ENCODE measurements at places on chromosomes 6 and 20.

DNA sequence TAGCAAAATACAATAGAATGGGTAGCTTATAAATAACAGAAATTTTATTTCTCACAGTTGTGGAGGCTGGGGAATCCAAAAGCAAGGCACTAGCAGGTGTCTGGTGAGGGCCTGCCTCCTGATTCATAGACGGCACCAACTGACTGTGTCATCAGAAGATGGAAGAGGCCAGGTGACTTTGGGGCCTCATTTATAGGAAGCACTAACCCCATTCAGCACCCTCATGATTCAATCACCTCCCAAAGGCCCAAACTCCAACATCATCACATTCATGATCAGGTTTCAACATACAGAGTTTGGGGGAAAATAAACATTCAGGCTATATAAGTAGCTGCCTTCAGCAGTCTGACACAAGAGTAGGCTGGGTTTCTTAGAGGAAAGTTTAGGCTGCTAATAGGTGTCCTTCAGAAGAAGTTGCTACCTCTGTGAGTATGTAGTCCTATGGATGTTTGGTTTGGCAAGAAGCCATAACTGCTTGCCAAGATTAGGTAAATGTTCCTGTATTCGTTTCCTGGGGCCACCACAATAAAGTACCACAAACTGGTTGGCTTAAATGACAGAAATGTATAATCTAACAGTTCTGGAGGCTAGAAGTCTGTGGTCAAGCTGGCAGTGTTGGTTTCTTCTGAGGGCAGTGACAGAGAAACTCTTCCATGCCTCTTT lies 48.8 kb downstream of the NT5E start:
- no peak for DNase-seq

- DNase-seq, result no peak
Measured at GRCh38 chr6:15290962-15291704, 45.3 kb downstream of the JARID2 start.

GRCh38 chr6:43966853-43967718 lies 160.2 kb downstream of the MRPL14 start:
- DNase-seq, result no peak

GRCh38 chr6:126880964-126881363 lies 237.5 kb upstream of the RSPO3 start:
- DNase-seq, result no peak

DNA sequence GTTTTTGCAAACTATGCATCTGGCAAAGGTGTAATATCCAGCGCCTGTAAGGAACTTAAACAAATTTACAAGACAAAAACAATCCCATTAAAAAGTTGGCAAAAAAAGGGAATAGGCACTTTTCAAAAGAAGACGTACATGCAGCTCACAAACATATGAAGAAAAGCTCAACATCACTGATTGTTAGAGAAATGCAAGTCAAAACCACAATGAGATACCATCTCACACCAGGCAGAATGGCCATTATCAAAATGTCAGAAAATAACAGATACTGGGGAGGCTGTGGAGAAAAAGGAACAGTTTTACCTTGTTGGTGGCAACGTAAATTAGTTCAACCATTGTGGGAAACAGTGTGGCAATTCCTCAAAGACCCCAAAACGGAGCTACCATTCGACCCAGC lies 54.2 kb downstream of the TSBP1 start:
- DNase-seq, result no peak

GRCh38 chr6:78526432-78526831 lies 340.9 kb upstream of the IRAK1BP1 start:
- DNase-seq, result no peak

DNA sequence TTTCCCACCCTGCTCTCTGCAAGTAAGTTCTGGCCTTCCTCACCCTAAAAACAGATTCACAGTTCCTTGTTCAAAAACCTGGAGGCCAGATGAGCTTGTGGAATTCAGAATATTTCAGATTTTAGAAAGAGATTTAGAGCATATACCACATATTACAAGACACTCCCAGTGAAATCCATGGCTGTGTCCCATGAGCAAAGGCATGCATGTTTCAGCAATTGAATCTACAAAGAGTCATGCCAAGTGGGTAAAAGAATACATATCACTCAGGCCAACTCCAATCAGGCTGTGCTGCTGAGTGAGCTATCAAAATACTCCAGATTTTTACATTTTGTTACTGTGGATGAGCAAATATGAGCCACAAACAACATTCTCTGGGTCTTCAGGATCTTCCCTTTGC lies 10.2 kb upstream of the NEDD9 start:
- DNase-seq, result no peak

DNA sequence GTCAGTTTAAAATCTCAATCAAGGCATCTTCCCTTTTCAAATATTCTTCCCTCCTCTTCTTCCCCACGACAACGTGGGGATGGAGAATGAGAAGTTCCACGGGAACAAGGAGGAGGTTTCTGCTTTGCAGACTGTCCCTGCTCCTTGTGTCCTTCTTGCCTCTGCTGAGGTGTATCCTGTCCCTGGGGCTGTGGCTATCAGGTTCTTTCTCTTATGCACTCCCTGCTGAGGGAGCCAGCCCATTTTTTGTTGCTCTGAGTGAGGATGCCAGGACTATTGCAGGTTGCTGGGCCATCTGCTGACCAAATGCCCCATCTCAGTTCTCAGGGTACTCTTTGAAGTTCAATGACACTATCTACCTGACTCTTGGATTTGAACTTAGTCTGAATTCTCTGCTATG lies 533.6 kb downstream of the RNF144B start:
- no peak for DNase-seq

- DNase-seq, result peak; percentile 8
Measured at GRCh38 chr6:26501482-26501986, 1.4 kb downstream of the BTN1A1 start.

- DNase-seq, result peak; percentile 44
Measured at GRCh38 chr20:38804682-38805501, 605 bp upstream of the PPP1R16B start.

DNA sequence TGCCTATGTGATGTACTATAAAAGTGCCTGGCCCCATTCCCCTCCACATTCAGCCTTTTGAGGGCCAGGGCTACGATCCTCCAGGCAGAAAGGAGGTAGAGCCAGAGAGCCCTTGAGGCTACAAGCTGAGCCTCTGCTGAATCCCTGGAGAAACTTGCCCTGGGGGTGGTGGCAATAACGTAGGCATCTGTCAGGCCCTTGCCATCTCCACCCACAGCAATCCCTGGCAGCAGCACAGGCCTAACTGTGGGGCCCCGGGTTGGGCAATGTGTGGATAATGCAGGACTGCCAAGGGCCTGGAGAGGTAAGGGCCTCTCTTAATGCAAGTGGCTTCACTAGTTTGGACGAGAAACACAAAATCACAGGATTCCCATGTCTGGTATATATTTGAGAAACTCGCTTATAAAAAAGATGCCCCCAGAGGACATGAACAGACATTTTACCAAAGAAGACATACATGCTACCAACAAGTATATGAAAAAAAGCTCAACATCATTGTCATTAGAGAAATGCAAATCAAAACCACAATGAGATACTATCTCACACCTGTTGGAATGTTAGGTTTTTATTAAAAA lies 99.0 kb downstream of the QRSL1 start:
- no peak for DNase-seq

- DNase-seq, result no peak
Measured at GRCh38 chr20:36632147-36632486, 13.9 kb downstream of the SLA2 start.

- no peak for DNase-seq
Measured at GRCh38 chr20:19737025-19737424, 21.0 kb upstream of the RIN2 start.

DNA sequence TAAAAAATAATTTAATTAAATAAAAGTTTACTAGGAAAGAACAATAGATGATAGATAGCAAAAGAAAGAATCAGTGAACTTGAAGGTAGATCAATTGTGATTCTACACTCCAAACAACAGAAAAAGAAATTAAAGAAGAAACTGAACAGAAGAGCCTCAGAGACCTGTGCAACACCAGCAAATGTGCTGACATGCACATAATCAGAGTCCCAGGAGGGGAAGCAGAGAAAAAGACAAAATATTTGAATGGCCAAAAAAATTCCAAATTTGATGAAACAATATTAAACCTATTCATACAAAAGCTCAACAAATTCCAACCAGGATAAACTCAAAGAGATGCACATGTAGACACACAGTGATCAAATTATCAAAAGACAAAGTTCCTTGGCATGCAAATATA lies 267.5 kb upstream of the OPRM1 start:
- no peak for DNase-seq

DNA sequence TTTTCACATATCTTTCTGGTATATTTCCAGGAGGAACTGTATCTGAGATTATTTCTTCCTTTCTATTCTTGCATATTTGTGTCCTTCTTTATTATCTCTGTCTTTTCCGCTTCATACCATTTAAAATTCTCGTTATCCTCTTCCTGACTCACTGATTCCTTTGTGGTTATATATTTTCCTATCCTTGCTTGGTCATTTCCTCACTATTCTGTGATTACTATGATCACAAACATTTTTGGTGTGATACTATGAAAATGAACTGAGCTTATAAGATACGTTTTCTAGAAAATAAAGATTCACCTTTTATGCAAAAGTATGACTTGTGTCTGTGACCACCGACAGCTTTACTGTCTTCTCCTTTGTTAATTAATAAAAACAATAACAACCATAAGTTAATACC lies 26.5 kb upstream of the MYCT1 start:
- DNase-seq, result no peak

DNA sequence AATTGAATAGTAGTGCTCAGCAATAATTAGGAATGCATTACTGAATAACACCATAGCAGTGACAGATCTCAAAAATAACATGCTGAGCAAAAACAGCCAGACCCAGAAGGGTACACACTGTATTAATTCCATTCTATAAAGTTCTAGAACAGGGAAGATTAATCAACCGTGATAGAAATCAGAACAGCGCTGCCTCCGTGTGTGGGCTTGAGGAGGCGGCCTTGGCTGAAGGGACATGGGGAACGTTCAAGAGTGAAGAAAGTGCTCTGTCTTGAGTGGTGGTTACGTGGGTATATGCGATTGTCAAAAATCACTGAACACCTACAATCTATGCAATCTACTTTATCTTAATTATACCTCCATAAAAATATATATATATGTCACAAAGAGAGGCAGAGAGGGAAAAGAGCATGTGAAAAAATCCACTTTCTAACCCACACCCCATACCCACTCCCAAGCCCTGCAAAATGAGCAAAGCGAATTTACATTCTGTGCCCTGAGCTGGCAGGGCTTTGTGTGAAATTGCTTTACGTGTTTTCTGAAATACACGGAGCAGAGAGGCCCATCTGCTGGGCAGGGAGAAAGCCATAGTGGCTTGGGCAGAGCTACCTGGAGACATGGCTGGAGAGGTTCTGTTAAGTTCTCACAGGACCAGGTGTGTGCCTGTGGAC lies 74.4 kb downstream of the NFATC2 start:
- DNase-seq, result no peak

GRCh38 chr6:38997128-38997761 lies 51.3 kb upstream of the GLP1R start:
- DNase-seq, result no peak

DNA sequence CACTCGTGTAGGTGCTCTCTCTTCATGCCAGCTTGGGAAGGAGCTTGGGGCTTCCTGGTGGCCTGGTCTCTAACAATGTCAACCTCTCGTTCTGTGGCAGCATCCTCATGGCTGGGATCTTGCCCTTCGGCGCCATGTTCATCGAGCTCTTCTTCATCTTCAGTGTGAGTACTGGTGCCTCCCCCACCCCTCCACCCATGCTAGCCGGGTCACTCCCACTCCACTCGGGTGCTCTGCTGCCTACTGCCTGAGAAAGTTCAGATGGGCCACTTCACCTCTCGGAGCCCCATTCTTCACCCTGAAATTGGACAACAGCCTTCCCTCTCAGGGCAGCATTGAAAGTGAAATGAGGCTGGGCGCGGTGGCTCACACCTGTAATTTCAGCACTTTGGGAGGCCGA lies 48.8 kb downstream of the TM9SF4 start:
- DNase-seq, result no peak

- DNase-seq, result no peak
Measured at GRCh38 chr6:139690007-139690406, 315.6 kb upstream of the CITED2 start.

- DNase-seq, result no peak
Measured at GRCh38 chr6:36662827-36663256, 15.7 kb upstream of the CDKN1A start.

- no peak for DNase-seq
Measured at GRCh38 chr20:33995053-33995831, 1.5 kb downstream of the RALY start.

DNA sequence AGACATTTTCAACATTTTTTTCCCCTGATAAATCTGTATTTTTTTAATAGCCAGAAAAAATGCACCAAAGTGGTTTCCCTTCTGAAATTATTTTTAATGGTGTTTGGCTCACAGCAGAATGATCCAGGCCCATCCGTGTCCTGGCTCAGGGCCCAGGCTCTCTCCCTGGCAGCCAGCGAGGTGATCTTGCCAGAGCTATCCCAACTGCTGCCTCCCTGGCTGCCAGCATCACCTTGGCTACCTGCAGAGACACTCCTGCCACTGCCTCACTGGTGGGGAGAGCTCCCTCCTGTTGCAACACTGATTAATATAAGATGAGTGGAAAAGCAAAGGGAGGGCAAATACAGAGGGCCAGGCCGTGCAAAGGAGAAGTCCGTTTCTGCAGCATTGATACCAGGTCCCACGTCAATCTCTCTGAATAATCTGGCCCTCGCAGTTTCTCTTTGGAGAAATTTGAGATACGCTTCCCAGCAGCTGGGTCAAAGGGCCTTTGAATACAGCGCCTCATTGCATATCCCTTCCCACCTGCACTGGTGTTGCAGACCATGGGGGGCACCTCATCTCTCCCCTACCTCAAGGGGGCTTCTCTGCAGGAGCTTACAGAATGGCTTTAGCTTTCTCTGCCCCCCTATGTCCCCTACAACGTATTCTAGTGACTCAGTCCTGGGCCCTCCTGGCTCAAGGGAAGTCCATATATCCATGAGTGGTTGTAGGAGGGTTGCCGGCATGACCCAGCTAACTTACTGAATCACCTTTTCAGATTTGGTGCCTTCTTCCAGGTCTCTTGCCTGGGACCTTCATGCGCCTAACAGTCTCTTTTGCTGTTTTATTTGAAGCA lies 12.8 kb upstream of the DSTN start:
- no peak for DNase-seq

GRCh38 chr20:34824452-34824805 lies 1.0 kb downstream of the NCOA6 start:
- DNase-seq, result peak; percentile 40

- DNase-seq, result no peak
Measured at GRCh38 chr6:123434186-123434585, 202.6 kb downstream of the TRDN start.

GRCh38 chr20:14334306-14334930 lies 3.0 kb downstream of the FLRT3 start:
- DNase-seq, result no peak

GRCh38 chr6:35076997-35077712 lies 64.0 kb downstream of the TCP11 start:
- DNase-seq, result no peak

GRCh38 chr6:19837511-19838441 lies 606 bp downstream of the ID4 start:
- DNase-seq, result no peak

Measured in stimulated activated CD4-positive, alpha-beta T cell treated with anti-CD3 and anti-CD28 coated beads, TNF-alpha, amount 100 ng/mL, for 1 hour (primary cell).